Pons (tissue), 1 donor: ENCODE measurements at places on chromosomes 11 and 22.

- no peak for DNase-seq
These were observed 18.0 kb downstream of the SDHAF2 start for GRCh38 chr11:61447601-61448551.

DNA sequence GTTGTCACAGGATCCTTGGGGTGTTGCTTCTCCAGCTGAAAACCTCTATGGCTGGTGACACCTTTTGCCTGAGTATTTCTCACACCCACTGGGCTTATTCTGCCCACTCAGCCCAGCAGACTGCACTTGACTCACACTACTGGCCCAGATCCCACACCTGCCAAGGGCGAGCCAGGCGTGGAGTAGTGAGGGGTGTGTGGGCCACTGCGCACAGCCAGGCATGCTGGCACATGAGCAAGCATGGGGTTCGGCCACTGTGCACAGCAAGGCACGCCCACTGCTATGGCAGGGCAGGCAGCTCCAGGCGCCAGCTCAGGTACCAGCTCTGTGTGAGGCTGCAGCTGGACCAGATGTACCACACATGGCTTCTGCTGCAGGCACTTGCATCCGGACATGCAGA, 116.5 kb upstream of the MTNR1B start:
- DNase-seq: no peak

DNA sequence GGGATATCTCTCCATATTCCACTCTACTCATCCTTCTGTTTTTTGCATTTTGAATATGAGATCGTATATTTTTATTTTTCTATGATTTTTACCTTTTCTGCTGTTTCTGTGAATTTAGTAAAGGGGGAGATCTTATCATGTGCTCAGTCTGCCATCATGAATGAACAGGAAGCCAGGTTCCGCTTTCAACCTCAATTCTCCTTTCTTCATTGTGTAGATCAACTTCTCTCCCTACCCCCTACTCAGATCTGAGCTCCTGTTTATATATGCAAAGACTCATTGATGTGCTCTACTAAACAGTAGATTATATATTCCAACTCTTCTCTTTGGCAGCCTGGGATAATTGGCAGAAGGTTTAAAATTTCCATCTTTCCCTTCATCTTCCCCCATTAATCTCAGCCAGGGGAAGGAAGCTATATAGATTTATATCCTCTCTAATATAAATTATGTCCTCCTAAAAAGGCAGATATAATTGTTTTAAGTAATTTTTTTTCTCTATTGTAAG, 336.7 kb upstream of the PLET1 start:
- no peak for DNase-seq

- no peak for DNase-seq
These were observed 847.1 kb downstream of the OPCML start for GRCh38 chr11:132685174-132685611.

DNA sequence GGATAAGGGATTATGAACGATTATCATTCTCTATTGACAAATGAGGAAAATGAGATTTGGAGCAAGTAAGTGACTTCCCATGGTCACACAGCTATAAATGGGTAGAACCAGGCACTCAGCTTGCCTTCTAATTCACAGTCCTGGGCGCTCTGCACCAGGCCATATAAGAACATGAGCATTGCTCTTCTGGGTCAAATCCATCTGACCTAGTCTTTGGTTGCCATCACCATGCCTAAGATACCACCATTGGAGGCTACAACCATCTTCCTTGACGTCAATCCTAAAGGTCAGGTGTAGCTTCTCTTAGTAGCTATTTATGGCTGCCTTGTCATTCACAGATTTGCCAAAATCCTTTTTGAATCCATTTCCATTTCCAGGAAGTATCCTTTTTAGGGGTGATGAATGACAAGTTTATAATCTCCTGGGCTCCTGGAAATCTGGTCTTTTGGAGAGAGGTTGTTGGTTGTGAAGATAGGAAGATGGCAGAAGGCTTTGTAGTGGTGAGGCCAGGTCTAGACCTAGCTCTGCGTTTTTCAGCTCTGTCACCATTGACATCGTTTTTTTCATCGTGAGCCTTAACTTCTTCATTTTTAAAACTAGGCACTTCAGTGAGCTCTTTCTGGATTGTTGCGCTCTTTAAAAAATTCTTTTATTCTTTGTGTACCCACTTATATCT, 11.1 kb downstream of the ZBTB16 start:
- DNase-seq: no peak

- DNase-seq: no peak
These were observed 18.1 kb downstream of the PACSIN2 start for GRCh38 chr22:42996646-42997365.

DNA sequence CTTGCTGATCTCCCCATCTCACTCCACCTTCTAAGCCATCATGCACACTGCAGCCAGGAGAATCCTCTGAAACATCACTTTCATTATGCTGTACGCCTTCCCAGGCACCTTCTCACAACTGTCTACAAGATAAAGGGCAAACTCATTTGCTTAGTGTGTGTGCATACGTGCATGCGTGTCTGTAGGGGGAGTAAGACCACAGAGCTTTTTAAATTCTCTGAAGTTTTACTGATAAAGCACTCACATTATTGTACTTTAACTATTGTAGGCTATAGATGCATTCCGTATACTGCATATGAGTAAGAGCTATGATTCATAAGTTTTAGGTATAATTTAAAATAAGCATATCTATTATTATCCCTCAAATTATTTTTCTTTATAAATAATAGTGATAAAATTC, 15.3 kb upstream of the ANKK1 start:
- no peak for DNase-seq

GRCh38 chr11:123608945-123609344, 45.5 kb downstream of the SCN3B start:
- DNase-seq: no peak

DNA sequence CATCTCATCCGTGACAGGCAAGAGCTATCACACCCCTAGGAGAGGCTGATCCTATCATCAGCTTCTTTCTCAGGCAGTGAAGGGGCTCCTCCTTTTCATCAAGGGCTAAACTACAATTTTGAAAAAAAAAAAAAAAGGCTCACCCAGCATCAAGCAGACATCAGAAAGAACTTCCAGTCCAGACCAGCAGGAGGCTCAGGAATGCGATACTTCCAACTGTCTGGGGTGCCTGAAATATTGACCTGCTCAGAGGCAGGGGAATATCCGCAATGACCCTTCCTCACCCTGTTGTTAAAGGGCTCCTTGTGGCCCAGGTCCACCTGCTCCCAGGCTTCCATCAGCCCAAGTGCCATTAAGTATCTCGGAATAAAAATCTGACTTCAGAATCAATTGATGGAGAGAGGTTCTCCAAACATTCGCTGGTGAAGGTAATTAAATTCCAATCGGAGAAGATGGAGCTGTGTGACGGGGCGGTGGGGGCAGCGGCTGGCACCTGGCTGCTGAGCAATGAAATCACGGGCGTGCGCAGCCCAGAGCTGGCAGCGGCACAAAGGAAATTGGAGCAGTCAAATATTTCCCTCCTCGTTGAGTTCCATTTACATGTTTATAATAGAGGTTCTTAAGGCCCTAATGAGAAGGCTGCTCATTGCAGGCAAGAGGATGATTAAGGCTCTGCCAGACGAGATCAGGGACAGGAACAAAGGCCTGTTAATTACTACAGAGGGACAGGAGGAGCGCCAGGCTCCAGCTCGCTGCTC, 69.0 kb upstream of the THY1 start:
- DNase-seq: no peak

- DNase-seq: peak; percentile 59
These were observed 33.4 kb downstream of the SERPIND1 start for GRCh38 chr22:20807315-20807752.

- DNase-seq: no peak
These were observed 30.3 kb downstream of the RIC3 start for GRCh38 chr11:8138526-8138925.

DNA sequence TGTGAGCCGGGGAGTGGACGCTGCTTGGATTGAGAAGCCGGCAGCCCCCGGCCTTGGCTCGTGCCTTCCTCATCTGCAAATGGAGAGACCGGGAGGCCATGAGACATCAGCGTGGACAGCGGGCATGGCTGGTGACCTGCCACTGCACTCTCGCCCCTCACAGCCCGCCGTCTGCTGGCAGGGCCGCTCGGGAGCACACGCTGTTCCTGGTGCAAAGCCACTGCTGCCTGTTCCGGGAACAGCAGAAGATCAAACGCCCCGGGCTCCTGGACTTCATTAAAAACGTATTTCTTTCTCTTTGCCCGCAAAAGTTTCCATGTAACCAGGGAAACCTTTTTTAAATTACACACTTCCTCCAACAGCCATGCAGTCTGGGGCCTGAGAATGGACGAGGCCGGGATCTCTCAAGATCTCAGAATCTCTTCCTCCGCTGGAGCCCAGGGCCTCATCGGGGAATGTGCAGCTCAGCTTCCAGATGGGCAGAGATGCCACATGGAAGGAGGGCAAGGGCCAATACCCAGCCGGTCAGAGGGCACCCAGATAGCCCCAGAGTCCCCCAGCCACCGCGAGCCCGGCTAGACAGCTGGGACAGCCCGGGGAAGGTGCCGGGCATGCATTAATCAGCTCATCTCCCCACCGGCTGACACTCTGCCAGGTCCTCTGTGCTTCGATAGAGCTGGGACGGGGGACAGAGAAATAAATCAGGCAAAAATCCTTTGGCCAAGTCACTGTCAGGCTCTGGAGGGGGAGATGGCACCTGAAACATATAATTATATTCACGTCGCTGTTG, 62.8 kb upstream of the PRR5 start:
- no peak for DNase-seq

GRCh38 chr11:130096823-130097222, 27.1 kb downstream of the APLP2 start:
- DNase-seq: no peak

GRCh38 chr11:120695939-120696338, 184.4 kb downstream of the GRIK4 start:
- no peak for DNase-seq

GRCh38 chr11:131724436-131724975, 354.1 kb downstream of the NTM start:
- no peak for DNase-seq

DNA sequence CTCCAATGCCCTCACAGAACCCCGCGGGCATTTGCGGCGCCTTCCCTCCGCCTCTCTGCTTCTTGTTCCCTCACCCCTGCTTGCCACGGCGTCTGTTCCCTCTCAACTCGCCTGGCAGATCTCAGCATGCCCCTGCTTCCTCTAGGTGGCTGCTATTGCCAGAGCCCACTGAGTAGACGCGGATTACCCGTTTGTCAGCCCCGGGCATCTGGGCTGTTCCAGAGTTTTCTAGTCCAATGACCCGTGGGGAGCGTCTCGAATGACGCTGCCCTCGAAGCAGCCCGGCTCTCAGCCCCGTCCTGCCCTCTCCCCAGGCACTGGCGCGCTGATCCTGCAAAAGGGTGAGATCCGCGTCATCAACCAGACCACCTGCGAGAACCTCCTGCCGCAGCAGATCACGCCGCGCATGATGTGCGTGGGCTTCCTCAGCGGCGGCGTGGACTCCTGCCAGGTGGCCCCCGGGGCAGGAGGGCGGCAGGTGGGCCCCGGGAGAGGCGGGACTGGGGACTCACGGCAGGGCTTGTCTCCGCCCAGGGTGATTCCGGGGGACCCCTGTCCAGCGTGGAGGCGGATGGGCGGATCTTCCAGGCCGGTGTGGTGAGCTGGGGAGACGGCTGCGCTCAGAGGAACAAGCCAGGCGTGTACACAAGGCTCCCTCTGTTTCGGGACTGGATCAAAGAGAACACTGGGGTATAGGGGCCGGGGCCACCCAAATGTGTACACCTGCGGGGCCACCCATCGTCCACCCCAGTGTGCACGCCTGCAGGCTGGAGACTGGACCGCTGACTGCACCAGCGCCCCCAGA, 49.7 kb downstream of the ST14 start:
- no peak for DNase-seq

DNA sequence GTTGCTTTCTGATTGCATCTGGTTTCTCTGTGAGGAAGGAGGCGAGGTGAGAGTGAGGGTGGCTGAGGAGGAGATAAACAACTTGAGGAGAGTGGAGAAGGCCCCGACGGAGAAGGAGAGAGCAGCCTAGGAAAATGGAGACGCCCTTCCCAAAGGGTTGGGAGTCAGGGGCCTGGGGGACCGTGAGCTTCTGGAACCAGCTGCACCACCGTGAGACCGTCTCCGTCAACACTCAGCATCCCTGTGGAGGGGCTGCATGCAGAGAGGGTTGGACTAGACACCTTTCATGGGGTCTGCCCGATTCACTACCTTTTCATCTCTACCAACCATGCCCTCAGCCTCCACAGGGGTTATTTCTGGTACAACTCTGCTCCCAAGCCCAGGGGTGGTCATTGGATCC, 13.3 kb upstream of the KMT5B start:
- no peak for DNase-seq

DNA sequence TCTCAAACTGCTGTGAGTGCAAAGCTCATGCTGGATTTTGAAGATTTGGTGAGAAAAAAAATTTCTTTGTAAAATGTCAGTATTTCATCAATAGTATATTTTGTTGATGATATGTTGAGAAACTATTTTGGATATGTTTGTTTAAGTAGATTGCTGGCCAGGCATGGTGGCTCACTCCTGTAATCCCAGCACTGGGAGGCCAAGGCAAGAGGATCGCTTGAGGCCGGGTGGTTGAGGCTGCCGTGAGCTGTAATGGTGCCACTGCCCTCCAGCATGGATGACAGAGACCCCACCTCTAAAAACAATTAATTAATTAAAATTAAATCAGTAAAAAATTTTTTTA, 6.9 kb upstream of the IFITM3 start:
- no peak for DNase-seq

DNA sequence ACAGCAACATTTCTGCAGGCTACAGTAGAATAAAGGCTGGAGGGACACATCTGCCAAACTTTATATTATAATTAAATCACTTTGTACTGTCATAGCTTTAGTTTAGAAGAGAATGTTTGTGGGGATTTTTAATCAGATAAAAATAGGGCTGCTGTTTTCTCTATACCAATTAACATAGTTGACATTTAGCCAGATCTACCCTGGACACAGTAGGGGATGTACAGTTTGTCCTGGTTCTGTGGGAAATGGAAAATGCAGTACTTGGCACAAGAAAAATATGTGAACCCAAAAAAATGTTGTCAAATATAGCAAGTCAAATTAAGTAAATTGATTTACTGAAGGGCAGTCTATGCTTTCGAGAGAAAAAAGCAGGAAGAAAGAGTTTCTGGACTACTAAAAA, 20.8 kb upstream of the PICALM start:
- DNase-seq: no peak

DNA sequence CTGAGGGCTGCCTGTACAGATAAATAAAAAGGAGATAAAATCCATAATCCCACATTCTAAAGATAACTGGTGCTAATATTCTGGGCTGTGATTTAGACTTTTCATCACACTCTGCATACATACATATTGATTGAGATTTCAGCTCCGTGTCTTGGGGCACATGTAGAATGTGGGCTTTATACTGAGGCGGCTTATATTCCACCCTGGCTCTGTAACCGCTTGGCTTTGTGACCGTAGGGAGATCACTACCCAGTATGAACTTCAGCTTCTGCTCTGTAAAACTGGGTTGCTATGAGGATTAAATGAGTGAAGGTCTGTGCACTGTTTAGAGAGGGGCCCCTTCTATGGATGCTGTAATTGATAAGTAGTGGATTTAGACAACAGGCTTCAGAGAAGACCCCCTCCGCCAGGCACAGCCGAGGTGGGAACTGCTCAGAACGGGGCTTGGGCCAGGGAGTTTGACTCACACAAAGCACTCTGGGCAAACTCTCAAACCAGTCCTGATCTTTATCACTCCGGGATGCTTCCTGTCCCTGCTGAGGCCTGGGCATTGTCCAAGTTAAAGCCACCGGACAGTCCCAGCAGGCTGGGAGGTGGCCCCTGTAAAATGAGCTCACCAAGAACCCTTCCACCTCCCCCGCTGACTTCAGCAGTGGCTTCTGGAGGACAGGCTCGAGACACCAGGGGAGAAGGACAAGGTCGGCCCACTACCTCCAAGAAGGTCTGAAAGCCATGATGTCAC, 17.2 kb downstream of the KIAA1671 start:
- no peak for DNase-seq
